ENCODE measurements at places on chromosomes 11 and 22. TPM values are rescaled to one million over a fixed set of nuclear protein-coding genes. Genes with fewer than 3 reads are reported as not detected.

DNA sequence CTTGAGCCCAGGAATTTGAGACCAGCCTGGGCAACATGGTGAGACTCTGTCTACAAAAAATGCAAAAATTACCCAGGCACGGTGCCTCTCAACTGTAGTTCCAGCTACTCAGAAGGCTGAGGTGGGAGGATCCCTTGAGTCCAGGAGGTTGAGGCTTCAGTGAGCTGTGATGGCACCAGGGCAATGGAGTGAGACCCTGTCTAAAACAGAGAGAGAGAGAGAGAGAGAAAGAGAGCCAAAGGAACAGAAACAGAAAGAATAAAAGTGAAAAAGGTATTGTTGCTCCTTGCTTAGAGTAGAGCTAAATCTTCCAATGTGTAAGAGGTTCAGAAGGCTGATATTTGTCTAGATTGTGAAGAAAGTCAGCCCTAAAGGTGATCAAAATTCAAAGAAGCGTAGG, 8.9 kb upstream of the ETS1 start:
- no peak for DNase-seq

DNA sequence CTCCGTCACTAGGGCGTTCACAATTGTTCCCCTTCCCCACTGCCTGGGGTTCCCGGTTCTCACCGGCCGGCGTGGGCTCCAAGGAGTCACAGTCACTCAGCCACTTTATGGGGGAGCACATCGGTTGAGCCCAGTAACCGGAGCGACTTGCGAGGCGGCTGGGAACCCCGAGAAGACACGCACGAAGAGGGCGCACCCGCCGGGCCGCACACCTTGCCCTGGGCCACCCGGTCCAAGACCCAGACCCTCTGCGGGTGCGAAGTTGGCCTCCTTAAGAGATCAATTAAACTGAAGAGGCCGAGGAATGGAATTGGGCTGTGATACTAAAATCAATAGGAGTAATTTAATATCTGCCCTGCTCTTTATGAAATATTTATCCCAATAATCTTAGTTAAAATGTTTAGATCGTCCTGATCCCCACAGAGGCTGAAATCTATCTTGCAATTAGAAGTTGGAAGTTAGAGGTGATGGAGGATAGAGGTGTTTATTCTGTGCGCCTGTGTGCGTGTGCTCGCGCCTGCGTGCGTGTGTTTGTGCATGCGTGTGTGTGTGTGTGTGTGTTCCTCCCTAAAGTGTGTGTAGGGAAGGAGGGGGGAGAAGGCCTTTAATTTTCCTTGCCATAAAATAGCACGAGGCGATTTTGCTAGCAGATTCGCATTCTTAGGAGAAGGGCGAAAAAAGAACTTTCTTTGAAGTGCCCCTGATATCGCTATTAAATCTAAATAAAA, 954 bp upstream of the MN1 start:
- DNase-seq = no peak

MCHR1 gene
- 2.7 TPM for total RNA-seq

MMP13 gene
- total RNA-seq = not detected

- no peak for DNase-seq
These were observed 562 bp downstream of the ZBED4 start for GRCh38 chr22:49853981-49854831.

- DNase-seq = no peak
These were observed 764 bp upstream of the PACSIN3 start for GRCh38 chr11:47186700-47187695.

OR52A1 gene
- total RNA-seq = not detected

- no peak for DNase-seq
These were observed 27.0 kb downstream of the CABIN1 start for GRCh38 chr22:24037851-24038765.

DNA sequence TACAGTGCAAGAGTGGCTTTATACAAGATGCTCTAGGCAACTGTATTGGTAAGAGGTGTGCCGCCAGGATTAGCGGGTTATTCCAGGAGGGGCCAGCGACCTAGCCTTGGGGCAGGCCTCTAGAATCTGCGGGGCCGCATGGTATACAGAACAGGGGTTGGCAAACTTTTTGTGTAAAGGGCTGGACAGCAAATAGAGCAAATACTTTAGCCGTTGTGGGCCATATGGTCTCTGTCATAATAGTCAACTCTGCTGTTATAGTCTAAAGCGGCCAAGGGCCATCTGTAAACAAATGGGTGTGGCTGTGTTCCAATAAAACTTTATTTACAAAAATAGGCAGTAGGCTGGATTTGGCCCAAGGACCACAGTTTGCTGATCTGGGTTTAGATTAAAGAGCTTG, 32.6 kb downstream of the FBLN1 start:
- DNase-seq = no peak

DCHS1 gene
- total RNA-seq = 28.9 TPM

HBG1 gene
- not detected for total RNA-seq

GRCh38 chr11:128304666-128305485, 282.5 kb downstream of the ETS1 start:
- DNase-seq = no peak

- DNase-seq = no peak
These were observed 7.1 kb downstream of the SFI1 start for GRCh38 chr22:31503211-31503964.

- no peak for DNase-seq
These were observed 3.2 kb downstream of the MPST start for GRCh38 chr22:37022483-37023337.

CDON gene
- total RNA-seq = 31.3 TPM

Measured in posterior vena cava (tissue), 2 donors.